Endothelial cell (in vitro differentiated cells): ENCODE measurements at places on chromosomes 7 and 10. TPM values are rescaled to one million over a fixed set of nuclear protein-coding genes. Genes with fewer than 3 reads are reported as not detected.
A peak's percentile ranks its signal among the peaks of the same experiment; 100 is the strongest.

KCNIP2 gene
- total RNA-seq, result 7.7 TPM

PTPRZ1 gene
- total RNA-seq, result 2.5 TPM

RTKN2 gene
- total RNA-seq, result 1.7 TPM

ENTPD1 gene
- 102 TPM for total RNA-seq

NRCAM gene
- 2.2 TPM for total RNA-seq

HECW1 gene
- total RNA-seq, result 0.15 TPM

EIF4H gene
- total RNA-seq, result 274 TPM

GRCh38 chr10:126749015-126749655 lies 78.6 kb upstream of the C10orf90 start:
- H3K4me1 ChIP-seq, result no peaks in the 10 kb centered on the region
- no peak overlapping the region for H3K4me3 ChIP-seq
- no peak overlapping the region for H3K27ac ChIP-seq
- no peaks in the 10 kb centered on the region for H3K36me3 ChIP-seq
- no peaks in the 10 kb centered on the region for H3K27me3 ChIP-seq

GRCh38 chr10:96765406-96766240 lies 45.3 kb upstream of the PIK3AP1 start:
- H3K36me3 ChIP-seq, result no peaks in the 10 kb centered on the region
- H3K27ac ChIP-seq, result no peak overlapping the region
- DNase-seq, result peak; percentile 65
- no peaks in the 10 kb centered on the region for H3K4me1 ChIP-seq
- no peak overlapping the region for H3K4me3 ChIP-seq
- peaks cover 3% of the 10 kb centered on the region for H3K27me3 ChIP-seq

GRCh38 chr7:81280531-81280930 lies 361.7 kb upstream of the SEMA3C start:
- no peak for DNase-seq
- no peaks in the 10 kb centered on the region for H3K36me3 ChIP-seq
- H3K27me3 ChIP-seq, result no peaks in the 10 kb centered on the region
- no peaks in the 10 kb centered on the region for H3K4me1 ChIP-seq
- no peak overlapping the region for H3K4me3 ChIP-seq
- no peak overlapping the region for H3K27ac ChIP-seq

- H3K27ac ChIP-seq, result peak overlapping the region; percentile 94
- H3K27me3 ChIP-seq, result no peaks in the 10 kb centered on the region
- H3K4me1 ChIP-seq, result peaks cover 43% of the 10 kb centered on the region
- DNase-seq, result no peak
- H3K4me3 ChIP-seq, result peak overlapping the region; percentile 68
Measured at GRCh38 chr7:17313194-17313593, 14.7 kb downstream of the AHR start.

DNA sequence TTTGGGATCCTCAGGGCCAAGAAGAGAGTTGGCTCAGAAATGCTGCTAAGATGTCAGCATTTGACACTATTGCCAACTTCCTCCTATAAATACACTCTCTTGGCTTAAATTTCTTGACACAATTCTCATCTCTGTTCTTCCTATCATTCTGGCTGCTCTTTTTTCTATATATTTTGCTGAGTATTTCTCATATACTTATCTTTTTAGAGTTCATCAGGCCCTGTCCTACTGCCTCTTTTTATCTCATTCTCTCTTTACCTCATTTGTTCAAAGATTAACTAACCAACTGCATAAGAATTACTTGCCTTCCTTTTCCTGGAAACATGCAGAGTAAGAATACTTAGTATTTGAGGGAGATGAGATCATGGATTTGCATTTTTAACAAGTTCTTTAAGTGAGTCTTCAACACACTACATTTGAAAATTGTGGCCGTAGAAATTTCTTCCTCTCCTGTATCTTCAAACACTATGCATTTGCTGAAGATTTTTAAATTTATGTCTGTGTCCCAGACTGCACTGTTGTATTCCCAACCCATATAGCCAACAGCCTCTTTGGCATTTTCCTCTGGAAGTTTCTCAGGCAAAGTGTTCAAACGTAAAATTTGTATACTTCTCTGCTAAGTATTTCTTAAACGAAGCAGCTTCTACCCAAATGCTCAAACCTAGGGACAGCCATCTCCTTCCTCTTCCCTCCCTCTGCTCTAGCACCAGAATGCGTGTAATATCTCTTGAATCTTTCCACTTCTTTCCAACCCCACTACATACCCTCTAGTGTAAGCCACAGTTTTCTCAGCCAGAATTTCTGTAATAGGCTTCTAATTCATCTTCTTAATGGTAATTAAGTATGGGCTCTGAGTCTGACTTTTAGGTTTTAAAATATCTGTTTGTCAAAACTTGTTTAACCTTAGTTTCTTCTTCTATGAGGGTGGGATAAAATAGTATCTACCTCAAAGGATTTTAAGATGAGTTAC lies 35.5 kb downstream of the ARL4A start:
- peak overlapping the region; percentile 22 for H3K27ac ChIP-seq
- DNase-seq, result no peak
- H3K4me1 ChIP-seq, result peaks cover 44% of the 10 kb centered on the region
- no peak overlapping the region for H3K4me3 ChIP-seq
- H3K27me3 ChIP-seq, result no peaks in the 10 kb centered on the region

GRCh38 chr10:28761084-28761846 lies 83.9 kb downstream of the BAMBI start:
- DNase-seq, result no peak
- H3K4me1 ChIP-seq, result no peaks in the 10 kb centered on the region
- H3K36me3 ChIP-seq, result no peaks in the 10 kb centered on the region

DNA sequence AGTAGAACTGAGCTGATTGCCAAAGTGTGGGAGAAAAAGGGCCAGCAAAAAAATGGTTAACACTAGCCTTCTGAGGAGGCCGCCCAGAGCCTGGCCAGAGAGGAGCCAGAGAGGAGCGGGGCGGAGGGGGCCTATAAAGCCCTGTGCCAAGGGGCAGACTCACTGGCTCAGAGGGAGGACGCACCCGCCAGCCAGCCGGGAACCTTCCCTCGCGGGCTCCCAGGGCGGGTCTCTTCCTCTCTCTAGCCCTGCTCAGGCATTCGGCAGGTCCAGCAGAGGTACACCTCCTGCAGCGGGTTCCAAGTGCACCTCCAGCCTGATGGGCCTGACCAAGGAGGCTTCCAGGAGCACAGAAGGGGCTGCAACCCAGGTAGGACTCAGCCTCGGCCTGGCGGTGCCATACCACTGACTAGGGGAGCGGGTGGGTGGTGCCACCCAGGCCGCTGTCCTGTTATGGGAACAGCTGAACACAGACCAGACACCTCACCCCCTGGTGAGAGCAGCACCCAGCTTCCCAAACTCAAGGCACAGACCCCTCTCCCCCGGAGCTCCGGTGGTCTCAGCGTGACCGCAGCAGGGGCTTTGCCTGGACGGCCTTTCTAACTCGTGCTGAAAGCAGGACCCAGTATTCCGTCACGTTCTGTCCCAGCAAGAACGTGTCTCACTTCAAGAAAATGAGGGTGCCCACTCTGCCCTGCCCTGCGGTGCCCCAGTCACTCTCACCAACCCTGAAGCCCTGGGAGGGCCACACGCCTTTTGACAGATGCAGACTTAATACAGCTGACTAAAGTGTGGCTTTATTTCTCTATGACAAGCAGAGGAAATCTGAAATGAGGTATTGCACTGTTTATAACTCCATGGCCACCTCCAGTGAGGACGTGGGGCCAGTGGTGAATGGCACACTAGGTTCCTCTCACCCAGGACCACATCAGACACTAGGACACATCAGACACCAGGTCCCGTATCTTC lies at the start of gene GPER1:
Gene GPER1 (plus strand): TSS at position 162 of the 969 bp plus-strand sequence. CDS start 3,616 bp downstream, outside the sequence.
- no peak for DNase-seq
- peak within 1 kb of the TSS; percentile 73 for H3K4me3 ChIP-seq
- peaks cover 3% of the 10 kb centered on the region for H3K27me3 ChIP-seq

DNA sequence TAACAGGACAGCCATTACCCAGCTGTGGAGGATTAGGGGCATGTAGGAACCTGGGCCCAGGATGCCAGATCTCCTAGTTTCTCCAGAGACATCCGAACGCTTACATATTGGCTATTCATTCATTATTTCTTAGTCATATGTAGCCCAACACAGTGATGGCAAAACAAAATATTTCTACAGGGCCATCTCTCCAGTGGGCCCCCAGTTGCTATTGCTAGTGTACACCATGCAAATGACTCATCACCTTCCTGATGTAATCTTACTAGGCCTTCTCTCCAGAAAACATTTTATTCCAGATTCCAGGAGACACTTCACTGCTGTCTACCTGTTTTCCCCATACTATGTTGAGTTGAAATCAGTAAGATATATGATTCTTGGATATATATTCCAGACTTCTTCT lies 201.7 kb downstream of the PLXDC2 start:
- H3K27ac ChIP-seq, result no peak overlapping the region
- peaks cover 1% of the 10 kb centered on the region for H3K27me3 ChIP-seq
- H3K4me1 ChIP-seq, result no peaks in the 10 kb centered on the region

DNA sequence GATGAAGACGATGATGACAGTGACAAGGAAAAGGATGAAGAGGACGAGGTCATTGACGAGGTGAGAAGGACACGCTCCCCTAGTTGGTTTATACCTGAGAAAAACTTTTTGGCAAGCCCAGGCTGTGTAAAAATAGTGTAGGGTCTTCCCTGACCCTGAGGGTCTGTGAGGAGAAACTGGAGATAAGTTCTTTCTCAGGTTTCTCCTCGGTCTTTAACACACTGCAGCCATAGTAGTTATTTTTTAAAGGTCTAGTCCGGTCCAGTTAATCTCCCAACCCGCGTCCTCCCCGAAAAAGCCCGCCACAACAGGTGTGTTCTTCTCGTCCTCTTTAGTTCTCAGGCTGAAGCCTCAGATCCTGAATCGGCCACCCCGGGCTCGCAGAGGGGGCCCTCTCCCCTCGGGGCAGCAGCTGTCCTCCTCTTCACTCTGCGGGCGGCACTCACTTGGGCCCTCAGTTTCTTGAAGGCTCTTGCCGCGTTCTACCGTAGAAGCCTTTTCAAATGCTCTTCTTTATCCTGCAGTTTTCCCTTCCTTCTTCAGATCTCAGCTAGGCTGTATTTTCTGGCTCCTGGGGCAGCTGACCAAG lies 411 bp downstream of the BCCIP start:
- no peak overlapping the region for H3K27ac ChIP-seq
- H3K27me3 ChIP-seq, result peaks cover 3% of the 10 kb centered on the region
- H3K4me1 ChIP-seq, result peaks cover 6% of the 10 kb centered on the region
- H3K36me3 ChIP-seq, result peaks cover 7% of the 10 kb centered on the region
- peak; percentile 12 for DNase-seq
- no peak overlapping the region for H3K4me3 ChIP-seq

DNA sequence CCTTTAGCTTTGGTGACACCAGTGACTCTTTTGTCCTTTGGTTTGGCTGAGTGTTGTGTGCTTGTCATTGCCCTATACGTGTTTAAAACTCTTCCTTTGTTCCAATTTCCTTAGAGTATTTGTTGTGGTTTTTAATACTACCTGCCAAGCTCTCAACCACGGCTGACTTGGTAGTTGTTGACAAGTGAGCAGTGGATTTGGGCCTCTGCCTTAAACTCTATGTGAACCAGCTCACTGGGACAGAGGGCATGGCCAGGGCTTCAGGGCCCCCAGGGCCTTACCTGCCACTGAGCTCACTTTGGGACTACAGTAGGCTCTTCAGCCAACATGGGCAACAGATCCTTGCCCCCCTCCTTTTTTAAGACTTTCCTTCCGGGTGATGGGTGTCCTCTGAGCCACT lies 9.6 kb upstream of the DMBT1 start:
- no peak overlapping the region for H3K27ac ChIP-seq
- no peaks in the 10 kb centered on the region for H3K27me3 ChIP-seq
- H3K36me3 ChIP-seq, result peaks cover under 1% of the 10 kb centered on the region
- H3K4me1 ChIP-seq, result peaks cover under 1% of the 10 kb centered on the region
- H3K4me3 ChIP-seq, result no peak overlapping the region
- no peak for DNase-seq

- H3K27me3 ChIP-seq, result peaks cover 2% of the 10 kb centered on the region
- DNase-seq, result peak; percentile 2
- no peaks in the 10 kb centered on the region for H3K4me1 ChIP-seq
- no peaks in the 10 kb centered on the region for H3K36me3 ChIP-seq
- no peak overlapping the region for H3K27ac ChIP-seq
- no peak overlapping the region for H3K4me3 ChIP-seq
Measured at GRCh38 chr10:132110111-132110521, 44.4 kb downstream of the JAKMIP3 start.

DNA sequence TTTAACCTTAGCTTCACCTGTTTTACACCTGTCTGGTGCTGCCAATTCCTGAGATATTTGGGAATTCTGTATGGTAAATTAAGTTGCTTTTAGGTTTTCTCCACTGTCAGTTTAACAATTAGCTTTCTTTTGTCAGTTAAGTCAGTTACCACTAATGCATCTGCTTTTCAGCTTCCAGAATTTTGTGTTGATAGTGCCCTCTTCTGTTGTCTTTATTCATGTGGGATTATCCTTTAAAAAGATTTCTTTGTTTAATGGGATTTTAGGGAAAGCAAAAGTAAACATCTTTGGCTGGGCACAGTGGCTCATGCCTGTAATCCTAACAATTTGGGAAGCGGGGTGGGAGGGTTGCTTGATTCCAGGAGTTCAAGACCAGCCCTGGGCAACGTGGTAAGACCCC lies 8.1 kb downstream of the TFAM start:
- no peaks in the 10 kb centered on the region for H3K27me3 ChIP-seq
- DNase-seq, result no peak
- no peak overlapping the region for H3K4me3 ChIP-seq
- no peaks in the 10 kb centered on the region for H3K4me1 ChIP-seq

GRCh38 chr10:11797847-11798633 lies 25.1 kb upstream of the PROSER2 start:
- DNase-seq, result no peak
- H3K4me3 ChIP-seq, result no peak overlapping the region
- peak overlapping the region; percentile 73 for H3K27ac ChIP-seq
- peaks cover 8% of the 10 kb centered on the region for H3K4me1 ChIP-seq
- peaks cover 5% of the 10 kb centered on the region for H3K36me3 ChIP-seq

DNA sequence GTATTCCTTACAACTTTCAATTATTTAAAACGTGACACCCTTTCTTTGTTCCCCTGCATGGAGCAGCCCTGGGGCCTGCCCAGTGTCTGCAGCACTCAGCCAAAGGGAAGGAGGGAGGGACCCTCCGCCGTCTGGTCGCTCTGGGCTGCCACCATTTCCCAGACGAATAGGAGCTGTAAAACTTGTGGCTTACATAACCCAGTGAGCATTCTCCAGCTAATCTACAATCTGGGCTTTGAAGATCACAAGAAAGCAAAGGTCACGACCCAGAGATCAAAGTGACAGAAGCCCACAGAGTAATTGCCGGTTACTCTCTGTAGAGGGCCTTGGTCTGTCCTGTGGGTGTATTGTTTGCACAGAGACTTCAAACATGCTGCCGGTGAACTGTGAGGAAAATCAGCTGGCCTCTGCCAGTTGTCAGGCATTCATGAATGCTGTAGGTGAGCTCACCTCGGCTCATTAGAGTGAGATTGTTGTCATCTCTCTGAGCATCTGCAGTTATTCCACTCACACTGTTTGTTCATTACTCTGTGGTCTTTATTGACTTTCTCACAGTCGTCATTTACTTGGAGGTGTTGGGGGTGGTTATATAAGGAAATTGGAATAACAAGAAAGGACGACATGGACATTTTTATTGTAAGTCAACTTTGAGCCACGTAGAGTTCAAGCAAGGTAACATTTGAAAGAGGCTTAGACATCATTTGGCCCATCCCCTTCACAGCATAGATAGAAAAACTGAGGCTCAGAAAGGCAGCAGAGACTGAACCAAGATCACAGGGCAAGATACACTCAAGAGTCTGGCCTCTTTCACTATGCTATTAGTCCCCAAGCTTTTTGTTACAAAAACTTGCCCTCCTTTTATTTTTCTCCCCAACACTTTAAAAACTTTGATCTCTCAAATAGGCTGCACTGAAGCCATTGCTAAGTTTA lies 619.8 kb downstream of the LRMDA start:
- H3K27ac ChIP-seq, result no peak overlapping the region
- H3K4me1 ChIP-seq, result peaks cover 6% of the 10 kb centered on the region
- no peak overlapping the region for H3K4me3 ChIP-seq
- peaks cover 1% of the 10 kb centered on the region for H3K27me3 ChIP-seq
- peaks cover 4% of the 10 kb centered on the region for H3K36me3 ChIP-seq

GRCh38 chr7:115009736-115010440 lies 88.0 kb downstream of the MDFIC start:
- H3K4me3 ChIP-seq, result no peak overlapping the region
- DNase-seq, result no peak
- no peak overlapping the region for H3K27ac ChIP-seq
- H3K36me3 ChIP-seq, result no peaks in the 10 kb centered on the region
